Suppressor macrophage treated with lipopolysaccharide for 4 hours (primary cell): ENCODE measurements at places on chromosomes 5 and 9.
A peak's percentile ranks its signal among the peaks of the same experiment; 100 is the strongest.

DNA sequence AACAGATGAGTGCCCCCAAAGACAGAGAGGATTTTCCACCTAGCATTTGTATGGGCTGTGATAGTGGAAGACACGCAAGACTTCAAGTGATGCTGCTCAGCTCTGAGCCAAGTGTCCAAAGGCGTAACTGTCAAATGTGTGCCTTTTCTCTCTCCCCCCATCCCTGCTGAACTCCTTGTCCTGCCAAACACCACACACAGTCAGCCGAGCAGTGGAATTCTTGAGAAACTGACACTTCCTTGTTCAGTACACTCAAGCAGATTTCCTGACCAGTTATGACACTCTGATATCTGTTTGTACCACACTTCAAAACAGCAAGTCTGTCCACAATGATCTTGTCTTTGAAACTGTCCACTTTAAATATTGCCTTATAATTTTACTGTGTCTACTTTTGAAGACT lies 166.4 kb downstream of the PIK3R1 start:
- DNase-seq = peak; percentile 55

- DNase-seq = peak; percentile 2
Observed at GRCh38 chr9:92275541-92275940, 18.0 kb downstream of the IARS1 start.

DNA sequence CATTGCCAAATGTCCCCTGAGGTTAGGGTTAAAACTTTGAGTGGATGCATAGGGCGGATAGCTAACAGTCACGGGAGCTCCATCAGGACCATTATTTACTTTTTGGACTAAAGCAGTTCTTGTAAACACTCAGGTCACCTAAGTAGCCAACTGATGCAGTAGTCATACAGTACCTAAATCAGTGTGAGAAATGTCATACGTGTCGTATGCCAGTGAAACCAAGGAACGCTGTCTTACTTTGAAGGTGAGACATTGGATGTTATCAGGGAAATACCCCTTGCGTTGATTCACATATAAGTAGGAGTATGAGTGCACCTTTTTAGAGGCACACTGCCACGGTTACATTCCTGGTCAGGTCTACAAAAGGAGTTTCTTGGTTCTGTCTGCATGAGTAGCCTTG lies 101.9 kb downstream of the LNPEP start:
- no peak for DNase-seq

GRCh38 chr9:16868701-16869100 lies 1.8 kb downstream of the BNC2 start:
- no peak for DNase-seq

DNA sequence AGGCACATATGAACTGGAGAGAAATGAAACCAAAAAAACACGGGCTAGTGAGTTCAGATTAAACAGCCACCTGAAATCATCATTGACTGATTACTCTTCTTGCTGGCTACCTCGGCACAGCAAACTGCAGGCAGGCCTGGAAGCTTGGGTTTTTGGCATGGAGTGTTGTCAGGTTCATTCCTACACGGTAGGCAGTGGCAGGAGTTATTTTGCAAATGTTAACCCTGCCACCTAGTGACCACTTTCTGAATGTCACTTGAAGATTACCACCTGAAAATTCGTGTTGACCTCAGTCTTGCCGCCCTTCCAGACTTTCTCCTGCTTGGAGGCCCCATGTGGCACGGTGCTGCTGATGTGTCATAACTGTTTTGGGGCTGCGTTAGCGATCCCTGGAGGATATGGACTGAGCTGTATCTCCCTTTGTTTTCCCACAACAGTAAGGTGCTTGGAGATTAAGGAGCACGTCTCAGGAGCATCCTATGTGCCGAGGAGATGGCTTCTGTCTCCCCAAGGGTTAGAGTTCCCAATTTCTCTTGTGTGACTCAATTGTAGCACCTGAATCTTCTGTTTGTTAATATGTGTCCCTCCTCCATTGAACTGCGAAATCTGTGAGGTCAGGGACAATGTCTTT lies 12.7 kb upstream of the CD180 start:
- peak; percentile 81 for DNase-seq

- no peak for DNase-seq
Observed at GRCh38 chr5:119951330-119951934, 322.1 kb downstream of the FAM170A start.

- no peak for DNase-seq
Observed at GRCh38 chr5:97636766-97637165, 453.7 kb upstream of the RIOK2 start.

DNA sequence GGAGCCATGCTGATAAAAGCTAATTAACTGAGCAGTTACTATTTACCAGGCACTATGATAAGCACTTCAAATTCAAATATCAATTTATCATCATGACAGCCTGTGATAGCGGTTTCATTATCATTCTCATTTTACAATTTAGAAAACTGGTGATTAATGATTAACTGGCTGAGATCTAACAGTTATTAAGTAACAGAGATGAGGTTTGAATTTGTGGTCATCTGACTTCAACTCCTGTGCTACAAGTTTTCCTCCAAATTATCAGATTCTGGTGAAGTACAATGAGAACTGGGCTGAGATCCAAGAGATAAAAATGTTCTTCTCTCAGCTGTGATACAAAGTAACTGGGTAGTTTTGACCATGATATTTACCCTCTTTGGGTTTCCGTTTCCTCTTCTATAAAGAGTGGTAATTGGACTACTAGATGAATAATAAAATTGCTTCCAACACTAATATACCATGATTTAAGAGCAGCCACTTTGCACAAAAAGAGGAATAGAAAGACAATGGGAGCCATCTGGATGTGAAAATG lies 74.5 kb upstream of the CCNG1 start:
- DNase-seq = no peak

GRCh38 chr5:142074006-142074405 lies 34.6 kb upstream of the NDFIP1 start:
- no peak for DNase-seq

DNA sequence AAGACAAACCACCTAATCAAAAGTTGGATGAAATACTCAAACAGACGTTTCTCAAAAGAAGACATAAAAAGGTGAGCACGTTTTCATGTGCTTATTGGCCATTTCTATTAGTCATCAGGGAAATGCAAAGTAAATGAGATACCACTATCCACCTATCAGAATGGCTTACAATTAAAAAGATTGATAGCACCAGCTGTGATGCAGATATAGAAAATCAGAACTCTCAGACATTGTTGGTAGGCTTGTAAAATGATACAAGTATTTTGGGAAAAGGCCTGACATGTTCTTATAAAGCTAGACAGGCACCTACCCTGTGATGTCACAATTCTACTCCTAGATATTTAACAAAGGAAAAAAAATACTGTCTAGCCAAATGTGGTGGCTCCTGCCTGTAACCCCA lies 44.0 kb upstream of the SLC30A5 start:
- DNase-seq = no peak

DNA sequence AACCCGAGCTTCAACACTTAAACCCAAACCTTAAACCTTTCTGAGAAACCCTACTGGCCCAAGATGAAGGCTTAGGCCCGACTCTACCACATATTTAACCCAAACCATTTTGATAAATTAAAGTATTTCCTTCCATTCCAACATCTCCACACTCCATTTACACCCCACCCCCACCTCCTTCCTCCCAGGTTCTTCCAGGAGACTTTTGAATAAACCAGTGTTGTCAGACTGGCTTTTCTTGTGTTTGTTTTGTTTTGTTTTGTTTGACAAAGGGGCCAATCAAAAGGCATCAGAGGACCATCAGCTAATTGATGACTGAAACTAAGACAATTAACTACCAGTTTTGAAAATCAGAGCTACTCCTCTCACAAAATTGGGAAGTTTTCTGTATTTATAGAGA lies 4.6 kb upstream of the ZNF608 start:
- no peak for DNase-seq

- DNase-seq = peak; percentile 40
Observed at GRCh38 chr5:72268753-72269410, 51.2 kb downstream of the MRPS27 start.

- DNase-seq = no peak
Observed at GRCh38 chr5:27652505-27652904, 614.1 kb upstream of the CDH9 start.

- DNase-seq = no peak
Observed at GRCh38 chr5:52605317-52606313, 182.1 kb upstream of the ITGA1 start.

GRCh38 chr9:99998866-99999265 lies 92.4 kb downstream of the STX17 start:
- DNase-seq = no peak

- no peak for DNase-seq
Observed at GRCh38 chr5:167295681-167296005, 995.8 kb upstream of the WWC1 start.

DNA sequence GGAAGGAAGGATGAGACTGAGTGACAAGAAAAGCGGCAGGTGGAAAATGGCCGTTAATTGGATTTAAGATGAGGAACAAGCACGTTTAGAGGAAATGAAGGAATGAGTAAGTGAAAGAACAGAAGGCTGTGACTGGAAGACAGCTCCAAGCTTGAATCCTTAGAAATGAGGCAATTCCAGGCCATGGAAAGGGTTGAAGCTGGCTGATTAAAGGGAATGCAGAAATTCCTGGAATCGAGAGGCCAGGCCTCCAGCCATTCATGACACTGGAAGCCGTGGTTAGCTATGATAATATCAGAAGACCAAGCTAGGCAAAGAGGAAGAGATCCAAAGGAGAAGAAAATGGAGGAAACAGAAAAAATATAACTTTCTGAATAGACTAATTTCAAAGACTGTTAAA lies 84.2 kb downstream of the ARL15 start:
- no peak for DNase-seq

DNA sequence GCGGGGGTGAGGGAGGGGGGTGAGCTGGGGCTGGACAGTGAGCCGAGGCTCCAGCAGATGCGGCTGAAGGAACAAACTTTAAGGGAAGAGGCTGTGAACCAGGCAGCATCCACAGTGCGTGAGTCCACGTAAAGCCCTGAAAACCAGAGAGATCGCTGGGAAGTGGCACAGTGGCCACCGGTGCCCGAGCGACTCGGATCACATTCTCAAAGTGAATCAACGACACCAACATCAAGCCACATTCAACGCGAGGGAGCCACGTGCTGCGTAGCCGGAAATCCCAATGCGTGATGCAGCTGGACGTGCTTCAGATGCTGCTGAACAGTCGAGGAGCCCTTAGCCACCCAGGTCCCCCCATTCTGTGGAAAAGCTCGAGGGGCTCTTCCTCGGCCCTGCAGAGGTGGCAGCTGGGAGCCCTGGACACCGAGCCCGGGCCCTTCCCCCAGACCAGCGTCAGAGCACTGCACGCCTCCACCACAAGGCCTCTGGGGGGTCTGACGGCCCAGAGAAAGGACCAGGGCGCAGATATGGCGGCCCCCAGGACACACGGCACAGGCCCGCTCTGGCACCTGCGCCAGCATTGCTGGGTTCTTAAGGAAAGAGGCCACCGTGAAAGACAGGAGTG lies 53.7 kb upstream of the EXOC3 start:
- no peak for DNase-seq

- DNase-seq = peak; percentile 63
Observed at GRCh38 chr5:64958757-64959391, 190.1 kb downstream of the CWC27 start.

DNA sequence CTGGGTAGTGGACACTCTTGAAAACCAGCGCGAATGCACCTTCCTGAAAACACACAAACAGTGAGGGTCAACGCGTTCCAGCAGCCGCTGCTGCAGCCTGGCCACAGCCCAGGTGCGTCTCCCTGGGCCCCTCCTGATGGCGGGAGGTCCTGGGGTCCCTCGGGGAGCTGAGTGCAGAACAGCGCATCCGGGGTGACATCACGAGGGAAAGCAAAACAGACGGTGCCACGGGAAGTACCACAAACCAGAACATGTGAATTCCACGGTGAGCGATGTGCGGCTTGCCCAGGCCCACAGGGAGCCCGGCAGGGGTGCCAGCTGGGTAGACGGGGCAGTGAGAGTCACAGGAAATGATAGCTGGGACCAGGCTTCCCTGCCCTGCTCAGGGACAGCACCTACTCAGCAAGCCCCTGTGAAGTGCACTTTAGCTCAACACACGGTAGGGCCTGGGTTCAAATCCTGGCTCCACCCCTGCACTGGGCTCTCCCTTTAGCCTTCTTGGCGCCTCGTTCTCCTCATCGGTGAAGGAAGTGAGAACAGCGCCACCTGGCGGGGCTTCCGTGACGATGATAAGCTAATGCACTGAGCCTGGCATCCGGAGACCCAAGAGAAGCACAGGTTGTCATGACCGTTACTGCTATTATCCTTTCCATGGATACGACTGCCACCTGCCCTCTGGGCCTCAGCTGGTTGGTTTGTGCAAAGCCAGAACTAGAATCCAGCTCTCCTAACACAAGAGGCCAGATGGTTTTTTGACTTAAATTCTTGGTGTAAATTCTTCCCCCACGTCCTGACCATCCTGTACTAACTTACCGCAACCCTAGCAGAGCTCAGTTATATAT lies 24.6 kb downstream of the GFPT2 start:
- DNase-seq = peak; percentile 89
